ENCODE measurements at places on chromosomes 11 and 22.

DNA sequence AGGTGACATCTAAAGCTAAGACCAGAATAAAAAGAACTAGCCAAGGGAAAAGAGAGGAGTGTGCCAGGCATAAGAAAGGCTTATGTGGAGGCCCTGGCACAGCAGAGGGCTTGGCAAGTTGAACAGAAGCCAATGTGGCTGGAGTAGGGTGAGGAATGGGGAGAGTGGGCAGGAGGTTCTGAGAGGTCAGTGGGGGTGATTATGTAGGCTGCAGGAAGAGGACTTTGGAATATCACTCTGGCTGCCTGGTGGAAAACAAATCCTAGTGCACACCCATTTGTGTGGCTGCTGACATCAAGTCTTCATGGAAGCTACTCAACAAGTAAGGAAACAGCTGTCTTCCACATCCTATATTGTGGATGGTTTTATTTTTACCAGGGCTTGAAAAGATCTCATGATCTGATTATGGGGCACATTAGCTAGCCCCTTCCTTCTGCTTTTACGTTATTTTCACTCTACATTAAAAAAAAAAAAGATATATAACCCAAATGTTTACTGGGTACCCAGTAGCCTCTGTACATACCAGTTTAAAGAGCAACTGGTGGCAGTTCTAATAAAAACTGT, 3.4 kb downstream of the MRPL16 start:
- no peak for DNase-seq

- DNase-seq, result no peak
Observed at GRCh38 chr22:45240104-45240809, 437 bp downstream of the KIAA0930 start.

DNA sequence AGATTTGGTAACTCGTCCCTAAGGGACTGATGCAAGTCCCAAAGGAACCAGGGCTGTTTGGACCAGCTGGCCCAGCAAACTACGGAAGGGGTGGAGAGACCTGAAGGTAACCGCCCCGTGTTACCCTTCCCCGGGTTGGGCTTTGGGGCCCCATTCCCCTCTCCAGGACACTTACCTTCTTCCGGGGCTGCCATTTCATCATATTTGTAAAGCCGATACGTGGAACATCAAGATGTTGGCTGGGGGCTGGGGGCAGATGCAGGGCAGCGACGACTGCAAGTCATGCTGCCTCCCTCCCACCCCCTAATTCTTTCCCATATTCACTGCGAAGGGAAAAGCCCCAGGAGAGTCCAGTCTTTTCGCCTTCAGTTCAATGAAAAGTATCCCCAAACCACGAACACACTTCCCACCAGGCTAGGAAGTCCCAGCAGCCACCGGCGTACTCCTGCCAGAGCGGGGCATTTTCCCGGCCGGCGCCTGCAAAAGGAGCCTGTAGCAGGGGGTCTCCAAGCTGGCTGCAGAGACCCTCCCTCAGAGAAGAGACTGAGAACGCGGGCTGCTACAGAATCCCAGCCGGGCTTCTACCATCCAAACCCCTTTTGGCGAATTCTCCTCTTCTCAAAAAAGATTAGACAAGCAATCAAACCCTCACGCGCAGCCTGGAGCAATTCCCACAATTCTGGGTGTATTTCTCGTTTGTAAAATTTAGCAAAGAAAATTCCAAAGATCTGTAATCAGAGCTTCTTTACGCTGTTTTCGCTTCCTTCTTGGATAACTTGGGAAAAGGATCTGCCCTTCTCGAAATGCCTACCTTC, 236.7 kb downstream of the TTC28 start:
- peak; percentile 47 for DNase-seq

DNA sequence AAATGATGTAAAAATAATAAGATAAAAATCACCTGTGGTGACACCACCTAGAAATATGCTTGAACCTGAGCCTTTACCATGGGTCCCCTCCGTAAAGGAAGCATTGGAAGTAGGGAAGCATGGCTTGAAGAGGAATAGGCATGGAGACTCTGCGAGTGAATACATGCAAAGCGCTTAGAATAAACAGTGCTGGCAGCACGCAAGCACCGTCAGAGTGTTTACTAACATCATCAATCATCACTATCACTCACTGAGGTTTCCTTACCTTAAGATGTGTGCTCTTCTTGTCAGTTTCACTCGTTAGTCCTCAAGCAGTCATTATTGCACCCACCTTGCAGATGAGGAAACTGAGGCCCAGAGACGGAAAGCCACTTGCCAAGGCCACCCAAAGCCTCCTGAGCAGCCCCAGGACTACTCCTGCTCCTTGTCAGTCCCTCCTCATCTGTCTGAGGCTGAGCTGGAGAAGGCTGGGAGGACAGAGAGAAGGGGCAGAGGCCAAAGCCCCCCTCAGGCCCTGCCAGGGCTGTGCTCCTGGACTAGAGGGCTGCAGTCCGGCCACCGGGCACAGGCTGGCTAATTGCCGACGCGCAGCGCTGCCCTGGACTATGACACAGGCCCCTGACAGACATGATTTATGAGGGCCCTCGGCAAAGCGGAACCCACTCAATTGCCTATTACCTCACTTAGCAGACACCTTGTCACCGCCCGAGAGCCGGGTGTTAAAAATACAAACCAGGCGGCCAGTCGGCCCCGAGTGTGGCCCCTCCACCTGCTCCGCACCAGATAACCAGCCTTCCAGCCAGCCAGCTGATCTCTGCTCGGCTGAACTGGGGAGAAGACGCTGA, 168.9 kb downstream of the MN1 start:
- DNase-seq, result no peak

DNA sequence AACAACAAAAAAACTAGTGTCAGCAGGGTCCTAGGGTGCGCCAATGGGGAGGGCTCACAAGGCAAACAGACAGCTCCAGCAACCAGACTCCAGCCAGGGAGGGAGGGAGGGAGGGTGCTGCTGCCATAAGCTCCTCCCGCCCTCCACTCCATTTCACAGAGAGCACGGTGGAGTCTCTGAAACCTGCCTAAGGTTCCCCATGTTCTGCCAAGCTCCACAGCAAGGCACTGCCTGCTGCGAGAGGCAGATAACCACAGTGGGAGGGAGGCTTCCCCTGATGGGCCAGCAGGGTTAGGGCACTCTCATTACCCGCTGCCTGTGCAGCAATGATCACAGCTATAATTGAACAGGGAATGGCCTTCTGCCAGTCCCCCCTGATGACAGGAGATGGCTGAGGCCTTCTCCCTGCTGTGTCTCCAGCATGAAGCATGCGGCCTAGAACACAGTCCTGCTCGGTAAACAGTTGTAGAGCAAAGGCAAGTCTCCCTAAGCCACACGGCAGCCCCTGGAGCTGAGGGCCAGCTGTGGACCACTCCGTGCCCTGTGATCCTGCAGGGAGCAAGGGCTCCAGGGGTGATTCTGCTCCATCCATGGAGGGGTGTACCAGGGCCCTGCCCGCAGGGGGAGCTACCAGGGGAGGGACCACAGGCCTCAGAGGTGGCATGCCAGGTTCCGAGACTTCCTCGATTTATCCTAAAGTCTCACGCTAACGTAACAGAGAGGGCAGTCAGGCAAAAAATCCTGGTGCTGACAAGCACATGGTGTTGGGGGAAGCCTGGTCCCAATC, 42.9 kb downstream of the PC start:
- no peak for DNase-seq

- DNase-seq, result no peak
Observed at GRCh38 chr11:46330563-46331281, 16.5 kb upstream of the DGKZ start.

DNA sequence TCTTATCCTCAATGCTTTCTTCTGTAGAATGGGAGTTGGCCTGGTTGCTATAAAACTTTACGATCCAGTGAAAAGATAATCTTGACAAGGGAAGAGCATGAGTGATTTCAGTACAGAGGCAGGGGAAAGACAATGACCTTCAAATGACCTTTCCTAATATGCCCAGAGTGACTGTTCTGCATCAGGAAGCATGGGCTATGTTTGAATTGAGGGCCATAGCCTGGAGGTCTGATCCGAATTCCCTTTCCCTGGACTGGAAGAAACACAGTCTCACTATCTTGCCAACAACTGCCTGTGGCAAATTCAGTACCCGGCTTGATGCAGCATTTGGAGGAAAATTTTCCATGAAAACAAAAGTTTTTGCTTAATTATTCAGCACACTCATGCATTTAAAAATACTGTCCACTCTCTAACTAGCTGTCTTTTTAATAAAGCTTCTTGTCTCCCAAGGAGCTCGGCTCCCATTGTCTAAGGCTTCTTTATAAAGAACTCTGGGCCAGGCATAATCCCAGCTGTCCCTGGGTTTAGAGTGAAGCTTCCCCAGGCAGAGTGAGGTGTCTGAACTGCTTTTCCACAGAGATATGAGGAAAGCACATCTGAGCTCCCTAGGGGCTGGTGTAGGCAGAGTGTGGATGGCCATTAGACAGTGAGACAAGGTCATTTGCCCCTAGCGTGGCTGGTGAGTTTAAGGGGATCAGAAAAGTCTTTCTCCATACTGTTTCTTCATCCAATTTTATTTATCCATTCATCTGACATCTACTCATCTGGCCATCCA, 132.7 kb upstream of the CADM1 start:
- no peak for DNase-seq

DNA sequence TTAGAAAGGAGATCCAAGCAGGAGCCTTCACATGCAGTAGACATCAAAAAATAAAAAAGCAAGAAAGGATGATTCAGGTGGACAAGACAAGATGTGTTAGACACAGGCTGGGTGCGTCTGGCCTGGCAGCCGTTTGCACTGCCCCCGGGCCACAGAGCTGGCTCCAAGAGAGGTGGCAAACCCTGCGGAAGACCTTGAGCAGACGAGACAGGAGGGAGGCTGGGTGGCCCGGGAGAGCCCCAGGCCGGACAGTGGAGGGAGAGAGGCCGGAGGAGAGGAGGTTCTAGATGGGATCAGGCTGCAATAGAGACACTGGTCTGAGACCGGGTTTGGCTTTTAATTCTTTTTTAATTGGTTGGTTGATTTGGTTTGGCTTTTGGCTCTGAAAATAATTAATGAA, 69.6 kb upstream of the TTLL12 start:
- no peak for DNase-seq

GRCh38 chr11:116473790-116474346, 298.9 kb downstream of the BUD13 start:
- DNase-seq, result no peak

GRCh38 chr22:25829237-25829636, 87.2 kb downstream of the MYO18B start:
- DNase-seq, result no peak

DNA sequence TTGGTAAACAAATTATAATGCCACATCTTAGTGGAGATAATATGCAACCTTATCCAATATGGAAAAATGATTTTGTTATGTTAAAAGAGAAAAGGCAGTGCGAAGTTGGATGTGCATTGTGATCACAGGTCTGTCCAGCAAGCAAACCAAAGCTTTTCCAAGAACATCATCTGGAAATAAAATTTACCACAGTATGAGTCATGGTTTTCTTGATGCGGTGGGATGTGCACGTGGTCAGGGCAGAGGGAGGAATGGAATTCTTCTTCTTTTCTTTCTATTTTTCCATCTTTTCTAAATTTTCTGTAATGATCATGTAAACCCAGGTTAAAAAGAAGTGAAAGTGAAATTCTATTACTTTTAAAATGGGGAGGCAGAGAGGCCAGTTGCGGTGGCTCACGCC, 169.8 kb downstream of the C11orf91 start:
- no peak for DNase-seq

DNA sequence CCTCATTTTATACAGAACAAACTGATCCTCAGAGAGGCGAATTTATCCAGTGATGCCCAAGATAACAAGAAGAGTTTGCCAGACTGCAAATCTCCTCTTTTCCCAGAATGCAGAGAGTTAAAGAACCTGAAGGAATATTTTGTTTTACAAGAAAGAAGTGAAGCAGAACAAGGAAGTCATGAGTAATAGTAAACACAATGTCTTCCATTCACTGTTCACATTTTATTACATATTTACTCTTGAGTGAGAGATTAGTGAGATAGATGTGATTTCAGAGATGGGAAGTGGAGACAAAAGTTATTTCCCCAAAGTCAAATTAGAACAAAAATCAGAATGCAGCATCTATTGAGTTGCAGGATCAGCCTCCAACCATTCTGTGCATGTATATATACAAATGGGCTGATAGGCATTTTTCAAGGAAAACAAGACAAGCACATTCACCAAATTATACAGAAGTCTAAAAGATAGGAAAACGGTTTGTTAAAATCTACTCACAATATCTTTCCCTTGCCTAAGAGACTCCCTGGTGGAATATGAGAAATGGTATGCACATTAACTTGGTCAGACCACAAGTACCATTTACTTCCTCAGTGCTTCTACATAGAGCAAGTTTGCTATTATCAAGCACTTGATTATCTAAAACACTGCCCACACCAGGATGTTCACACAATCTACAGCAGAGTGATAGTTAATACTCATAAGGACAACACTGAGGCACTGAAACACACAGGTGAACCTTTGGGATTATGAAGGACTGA, 12.0 kb downstream of the GUCY1A2 start:
- DNase-seq, result no peak

DNA sequence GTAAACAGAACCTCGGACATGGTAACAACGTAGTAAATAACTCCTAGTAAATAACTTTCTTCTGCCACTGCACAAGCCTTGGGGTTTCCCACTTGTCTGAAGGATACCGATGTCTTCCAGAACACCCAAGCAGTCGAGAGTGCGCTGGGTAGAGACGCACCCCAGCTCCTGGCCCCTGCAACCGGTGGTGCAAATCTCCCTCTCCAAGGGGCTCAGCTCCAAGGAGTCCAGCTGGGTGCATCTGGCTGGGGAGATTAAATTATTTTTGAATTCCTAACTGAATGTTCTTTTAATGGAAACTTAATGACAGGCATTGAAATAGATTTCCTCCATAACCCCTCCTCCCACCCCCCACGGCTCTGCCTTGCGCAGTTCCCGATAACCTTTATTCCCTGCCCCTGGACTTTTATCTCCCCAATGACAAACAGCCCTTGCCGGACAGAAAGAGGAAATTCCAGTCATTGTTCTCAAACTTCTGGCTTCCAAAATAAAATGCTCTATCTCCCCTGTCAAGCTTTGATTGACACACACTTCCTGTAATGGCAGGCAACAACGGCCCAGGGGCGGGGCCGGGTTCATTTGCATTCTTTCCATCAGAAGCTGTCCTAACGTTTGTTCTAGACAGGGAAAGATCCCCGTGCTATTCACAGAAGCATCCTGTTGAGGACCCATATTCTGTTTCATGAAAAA, 31.2 kb downstream of the KCNJ1 start:
- DNase-seq, result no peak

GRCh38 chr11:67309166-67309565, 5.8 kb downstream of the SSH3 start:
- DNase-seq, result no peak

DNA sequence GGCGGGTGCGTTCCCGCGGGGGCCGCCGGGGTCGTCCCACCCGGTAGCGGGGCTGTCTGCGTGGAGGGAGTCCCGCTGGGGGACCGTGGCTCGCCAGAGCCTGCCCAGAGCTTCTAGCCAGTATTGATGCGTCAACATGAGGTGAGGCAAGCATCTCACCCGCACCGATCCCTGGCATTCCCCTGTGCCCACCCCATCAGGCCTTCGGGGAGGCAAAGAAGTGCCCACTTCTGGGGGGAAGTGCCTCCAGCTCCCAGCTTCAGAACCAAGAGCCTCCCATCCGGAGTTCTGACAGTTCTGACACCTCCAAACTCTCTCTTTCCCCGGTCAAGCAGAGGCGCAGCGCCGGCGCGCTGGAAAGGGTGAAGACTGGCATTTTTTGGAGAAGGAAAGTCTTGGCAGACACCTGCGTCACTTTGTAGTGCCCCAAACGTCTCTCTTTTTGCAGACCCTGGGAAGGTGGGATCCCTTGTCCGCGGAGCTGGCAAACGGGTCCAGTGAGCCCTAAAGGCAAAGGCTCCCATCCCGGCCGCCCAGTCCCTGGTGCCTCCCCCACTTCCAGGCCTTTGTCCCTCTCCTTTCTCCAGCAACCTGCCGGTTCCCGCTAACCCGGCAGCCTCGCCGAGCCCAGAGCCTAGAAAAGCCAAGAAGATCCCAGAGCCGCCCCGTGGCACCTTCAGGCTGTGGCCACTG, 3.2 kb upstream of the PAX6 start:
- no peak for DNase-seq

GRCh38 chr22:19885841-19886592, 31.3 kb upstream of the GNB1L start:
- no peak for DNase-seq
